ENCODE measurements at places on chromosomes 2 and 18.

GRCh38 chr2:65608916-65609315 is 176.5 kb upstream of the SPRED2 start:
- no peak for DNase-seq

GRCh38 chr2:86631846-86632485 is 8.3 kb upstream of the RNF103 start:
- no peak for DNase-seq

GRCh38 chr2:45771261-45771660 is 119.8 kb downstream of the PRKCE start:
- peak; percentile 25 for DNase-seq

- DNase-seq, result no peak
Observed at GRCh38 chr2:47629501-47630460, 153.2 kb upstream of the MSH6 start.

DNA sequence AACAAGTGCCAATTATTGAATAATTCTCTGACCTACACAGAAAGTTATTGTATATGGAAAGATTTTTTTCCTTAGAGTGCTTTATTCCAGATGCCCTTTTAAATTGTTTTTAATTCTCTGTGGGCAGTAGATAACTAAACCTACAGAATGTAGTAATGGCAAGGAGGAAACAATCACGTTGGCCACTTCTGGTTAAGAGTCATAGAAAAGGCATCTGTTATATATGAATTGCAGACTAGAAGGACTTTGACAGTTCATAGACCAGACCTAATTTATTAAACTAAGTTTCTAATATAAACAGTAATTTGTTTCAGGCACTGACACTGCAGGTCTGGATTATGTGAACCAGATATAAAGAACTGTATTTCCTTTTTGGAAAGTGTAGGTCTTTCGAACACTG is 607.5 kb downstream of the PLCL1 start:
- DNase-seq, result no peak

GRCh38 chr2:51624995-51625394 is 593.1 kb upstream of the NRXN1 start:
- DNase-seq, result no peak

- DNase-seq, result no peak
Observed at GRCh38 chr2:149100739-149101699, 62.5 kb downstream of the LYPD6B start.

DNA sequence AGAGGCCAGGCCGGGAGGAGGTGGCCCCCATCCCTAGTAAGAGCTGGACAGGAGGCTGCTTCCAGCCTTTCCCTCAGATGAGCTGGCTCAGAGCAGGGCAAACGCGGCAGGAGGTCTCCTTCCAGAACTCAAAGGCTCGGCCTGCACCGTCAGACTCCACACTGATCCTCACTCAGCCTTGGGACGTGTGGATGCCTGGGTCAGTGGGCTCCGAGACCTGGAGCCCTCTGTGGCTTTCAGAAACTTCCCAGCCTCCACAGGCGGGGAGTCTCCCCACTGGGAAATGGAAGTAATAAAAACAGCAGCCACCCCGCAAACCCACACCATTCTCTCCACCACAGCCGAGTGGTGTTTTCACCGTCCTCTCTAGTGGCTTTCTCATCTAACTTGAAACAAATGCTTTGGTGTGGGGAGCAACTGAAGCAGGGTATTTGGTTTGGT is 54.3 kb downstream of the INPP5D start:
- no peak for DNase-seq

DNA sequence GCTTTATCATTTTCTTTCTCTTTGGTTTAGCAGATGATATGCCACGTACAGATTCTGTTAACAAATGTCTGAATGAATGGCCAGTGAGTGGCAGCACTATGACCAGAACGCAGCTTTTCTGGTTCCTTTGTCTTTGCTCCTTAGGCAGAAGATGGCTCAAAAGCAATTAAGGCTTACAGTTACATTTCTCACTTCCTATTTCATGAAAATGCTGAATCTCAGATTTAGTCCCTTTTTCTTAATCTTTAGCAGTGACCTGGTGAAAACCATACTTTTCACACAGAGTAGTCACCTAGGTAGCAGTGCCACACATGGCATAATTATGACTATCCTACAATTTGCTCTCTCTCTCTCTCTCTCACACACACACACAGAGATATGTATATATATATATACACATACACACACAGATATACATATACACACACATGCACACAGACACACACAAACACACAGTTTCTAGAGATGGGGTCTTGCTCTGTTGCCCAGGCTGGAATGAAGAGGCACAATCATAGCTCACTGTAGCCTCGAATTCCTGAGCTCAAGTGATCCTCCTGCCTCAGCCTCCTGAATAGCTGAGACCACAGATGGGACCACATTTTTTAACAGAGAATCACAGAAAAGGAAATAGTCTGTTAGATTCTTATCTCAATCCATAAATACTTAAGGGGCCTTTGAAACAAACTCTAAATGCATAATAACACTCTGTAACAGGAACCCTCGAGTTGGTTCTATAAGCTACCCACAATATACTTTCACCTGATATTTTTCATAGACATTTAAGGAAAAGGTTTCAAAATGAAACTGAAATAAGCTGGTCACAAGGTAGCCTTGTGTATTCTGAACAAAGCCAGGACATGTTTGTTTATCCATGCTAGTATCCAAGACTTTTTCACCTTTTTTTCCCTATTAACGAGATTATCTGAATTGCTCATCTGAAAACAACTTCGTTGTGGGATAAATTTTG is 11.6 kb downstream of the PDE6D start:
- DNase-seq, result no peak

DNA sequence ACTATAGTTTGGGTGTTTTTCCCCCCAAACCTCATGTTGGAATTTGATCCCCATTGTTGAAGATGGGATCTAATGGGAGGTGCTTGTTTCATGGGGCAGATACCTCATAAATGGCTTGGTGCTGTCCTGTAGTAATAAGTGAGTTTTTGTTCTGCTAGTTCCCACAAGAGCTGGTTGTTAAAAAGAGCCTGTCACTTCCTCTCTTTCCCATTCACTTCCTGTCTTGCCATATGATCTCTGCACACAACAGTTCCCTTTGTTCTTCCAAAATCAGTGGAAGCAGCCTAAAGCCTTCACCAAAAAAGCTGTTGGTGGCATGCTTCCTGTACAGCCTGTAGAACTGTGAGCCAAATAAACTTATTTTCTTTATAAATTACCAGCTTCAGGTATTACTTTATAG is 768.2 kb upstream of the VRK2 start:
- DNase-seq, result no peak
